ENCODE measurements at places on chromosomes 3 and 15. TPM values are rescaled to one million over a fixed set of nuclear protein-coding genes. Genes with fewer than 3 reads are reported as not detected.

- H3K27me3 ChIP-seq: peaks cover 3% of the 10 kb centered on the region
- H3K4me1 ChIP-seq: peaks cover 10% of the 10 kb centered on the region
- no peaks in the 10 kb centered on the region for H3K36me3 ChIP-seq
- DNase-seq: no peak
- H3K4me3 ChIP-seq: no peak overlapping the region
- no peak overlapping the region for H3K27ac ChIP-seq
Observed at GRCh38 chr15:66650433-66650832, 51.6 kb upstream of the SMAD6 start.

DNA sequence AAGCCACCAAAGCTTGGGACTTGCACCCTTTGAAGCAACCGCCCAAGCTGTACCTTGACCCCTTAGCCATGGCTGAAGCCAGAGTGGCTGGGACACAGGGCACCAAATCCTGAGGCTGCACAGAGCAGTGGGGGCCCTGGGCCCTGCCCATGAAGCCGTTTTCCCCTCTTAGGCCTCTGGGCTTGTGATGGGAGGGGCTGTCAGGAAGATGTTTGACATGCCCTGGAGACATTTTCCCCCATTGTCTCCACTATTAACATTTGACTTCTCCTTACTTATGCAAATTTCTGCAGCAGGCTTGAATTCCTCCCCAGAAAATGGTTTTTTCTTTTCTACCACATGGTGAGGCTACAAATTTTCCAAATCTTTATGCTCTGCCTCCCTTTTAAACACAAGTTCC is 522.2 kb downstream of the EDEM1 start:
- H3K27me3 ChIP-seq: no peaks in the 10 kb centered on the region
- no peaks in the 10 kb centered on the region for H3K4me1 ChIP-seq
- DNase-seq: no peak
- H3K27ac ChIP-seq: no peak overlapping the region
- no peaks in the 10 kb centered on the region for H3K36me3 ChIP-seq

DNA sequence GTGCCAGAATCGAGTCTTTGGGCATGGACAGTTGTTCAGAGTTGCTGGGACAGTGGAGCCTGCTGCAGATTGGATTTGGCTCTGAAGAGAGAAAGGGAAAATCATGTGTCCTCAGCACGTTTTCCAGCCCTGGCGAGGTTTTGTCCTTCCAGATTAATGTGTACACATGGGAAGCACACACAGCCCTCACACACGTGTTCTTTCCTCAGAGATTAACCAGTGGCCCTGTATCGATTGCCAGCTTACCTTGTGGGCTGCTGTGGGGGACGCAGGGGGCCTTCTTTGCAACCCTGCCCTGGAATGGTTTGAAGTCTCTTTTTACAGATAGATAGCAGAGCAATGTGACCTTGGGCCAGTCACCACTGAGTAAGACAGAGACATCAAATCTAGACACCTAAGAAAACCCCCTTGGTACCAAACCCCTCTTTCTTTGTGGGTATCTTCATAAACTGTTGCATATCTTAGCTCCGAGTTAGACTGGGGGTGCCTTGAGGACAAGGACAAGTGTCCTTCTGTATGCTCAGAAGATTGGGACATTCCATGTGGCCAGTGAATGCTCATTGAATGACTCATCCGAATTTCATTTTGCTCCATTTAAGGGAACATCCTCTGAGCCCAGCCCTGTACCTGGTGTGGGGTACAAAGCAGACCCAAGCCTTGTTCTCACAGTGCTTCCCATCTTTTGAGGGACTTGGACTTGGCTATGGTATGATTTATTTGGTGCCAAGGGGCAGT is 48.0 kb downstream of the SMAD6 start:
- peaks cover 33% of the 10 kb centered on the region for H3K4me1 ChIP-seq
- DNase-seq: no peak
- H3K36me3 ChIP-seq: no peaks in the 10 kb centered on the region

NANOGP8 gene
- 0.27 TPM for total RNA-seq

DNA sequence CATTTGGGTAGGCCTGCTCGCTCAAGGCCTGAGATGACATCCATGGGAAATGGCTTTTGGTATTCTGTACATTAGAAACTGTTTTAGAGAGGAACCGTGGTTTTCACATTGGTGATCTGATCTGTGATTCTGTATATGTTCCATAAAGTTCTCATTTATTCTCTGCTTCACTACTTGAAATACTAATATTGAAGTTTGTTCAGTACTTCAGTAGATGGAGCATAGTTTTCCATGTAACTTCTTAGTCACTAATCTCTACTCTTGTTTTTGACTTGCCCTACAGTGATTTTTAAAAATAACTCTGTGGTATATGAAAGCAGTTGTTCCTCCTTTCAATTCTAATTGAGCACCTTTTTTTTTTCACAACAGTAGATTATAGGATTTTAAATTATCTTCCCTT is 66.5 kb downstream of the MBNL1 start:
- no peak overlapping the region for H3K4me3 ChIP-seq
- DNase-seq: no peak
- H3K27ac ChIP-seq: no peak overlapping the region
- H3K27me3 ChIP-seq: no peaks in the 10 kb centered on the region
- H3K36me3 ChIP-seq: no peaks in the 10 kb centered on the region

DNA sequence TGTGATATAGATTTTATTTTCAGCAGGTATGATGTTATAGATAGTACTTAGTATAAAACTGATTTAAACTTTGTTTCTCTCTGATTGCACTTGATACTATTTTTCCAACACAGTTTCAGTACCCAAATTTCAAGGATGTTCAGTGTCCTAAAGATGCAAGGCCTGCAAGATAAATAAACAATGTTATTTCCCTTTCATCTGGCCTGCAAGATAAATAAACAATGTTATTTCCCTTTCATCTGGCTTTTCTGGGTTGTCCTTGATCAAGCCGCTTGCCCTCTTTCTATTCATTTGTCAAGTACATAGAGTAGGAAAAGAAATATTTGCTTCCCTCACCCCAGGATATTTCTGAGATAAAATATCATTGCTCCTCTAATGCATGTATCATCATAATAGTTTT is 571.0 kb downstream of the FGF12 start:
- no peak for DNase-seq
- no peak overlapping the region for H3K4me3 ChIP-seq
- no peaks in the 10 kb centered on the region for H3K4me1 ChIP-seq
- H3K36me3 ChIP-seq: no peaks in the 10 kb centered on the region
- H3K27ac ChIP-seq: no peak overlapping the region

DNA sequence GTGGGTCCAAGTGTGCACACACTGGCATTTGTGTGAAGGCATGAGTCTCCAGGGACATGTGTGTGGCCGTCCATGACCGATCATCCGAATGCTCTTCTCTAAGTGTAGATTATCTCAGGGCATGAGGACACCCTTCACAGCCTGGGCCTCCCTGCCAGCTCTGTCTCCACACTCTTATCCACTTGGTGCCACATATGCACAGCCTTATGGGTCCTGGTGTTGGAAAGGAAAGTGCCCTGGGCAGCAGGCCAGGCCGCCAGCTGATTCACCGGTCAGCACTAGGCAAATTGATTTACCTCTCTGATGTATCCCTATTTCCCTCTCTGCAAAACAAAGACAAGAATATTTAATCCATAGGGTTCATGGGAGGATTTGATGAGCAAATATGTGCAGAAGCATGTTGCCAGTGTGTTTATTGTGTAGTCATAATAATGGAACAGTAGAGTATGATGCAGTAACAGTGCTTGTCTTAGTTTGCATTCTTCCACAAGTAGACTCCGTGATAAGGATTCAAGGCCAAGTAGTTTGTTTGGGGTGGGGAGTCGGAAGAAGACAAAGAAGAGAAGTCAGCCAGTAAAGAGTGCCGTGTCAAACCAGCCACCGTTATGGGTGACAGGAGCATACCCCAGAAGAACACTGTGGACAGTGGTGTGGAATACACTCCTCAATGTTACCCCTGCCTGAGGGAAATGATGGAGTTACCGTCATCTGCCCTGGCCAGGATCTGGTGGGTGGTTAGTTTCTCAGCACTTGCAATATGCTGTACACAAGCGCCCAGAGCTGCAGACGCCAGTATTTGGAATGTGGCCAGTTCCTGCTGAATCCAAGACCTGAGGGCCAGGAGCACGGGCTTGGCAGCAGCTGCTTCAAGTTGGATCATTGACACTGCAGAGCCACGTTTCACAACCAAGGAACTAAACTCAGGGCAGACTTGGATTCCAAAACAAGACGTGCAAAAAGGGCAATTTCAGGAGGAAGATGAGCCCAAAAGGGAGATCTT is 85.1 kb downstream of the MTHFS start:
- H3K4me1 ChIP-seq: peaks cover 18% of the 10 kb centered on the region
- H3K27ac ChIP-seq: no peak overlapping the region
- H3K27me3 ChIP-seq: no peaks in the 10 kb centered on the region
- no peaks in the 10 kb centered on the region for H3K36me3 ChIP-seq
- DNase-seq: peak; percentile 81
- no peak overlapping the region for H3K4me3 ChIP-seq

SCG5 gene
- total RNA-seq: 20.0 TPM

NTRK3 gene
- 3.1 TPM for total RNA-seq

- no peak overlapping the region for H3K4me3 ChIP-seq
- H3K4me1 ChIP-seq: no peaks in the 10 kb centered on the region
- no peaks in the 10 kb centered on the region for H3K27me3 ChIP-seq
- peaks cover 30% of the 10 kb centered on the region for H3K36me3 ChIP-seq
- H3K27ac ChIP-seq: no peak overlapping the region
Observed at GRCh38 chr15:72358650-72359171, 17.1 kb downstream of the HEXA start.

DNA sequence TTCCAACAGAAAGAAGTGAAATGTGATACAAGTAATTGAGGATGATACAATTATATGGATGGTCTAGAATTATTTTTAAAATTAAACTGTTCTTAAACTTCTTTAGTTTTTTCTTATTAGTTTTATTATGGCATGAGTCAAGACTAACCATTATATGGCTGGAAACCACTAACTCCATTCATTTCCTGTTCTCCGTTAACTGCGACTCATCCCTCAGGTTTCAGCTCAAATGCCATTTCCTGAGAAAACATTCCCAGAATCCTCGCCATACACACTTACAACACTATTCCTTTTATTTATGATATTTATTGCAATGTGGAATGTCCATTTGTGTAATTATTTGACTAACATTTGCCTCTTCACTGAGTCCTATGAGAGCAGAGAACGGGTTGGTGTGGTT is 394.1 kb downstream of the SOX2 start:
- no peak overlapping the region for H3K27ac ChIP-seq
- H3K4me1 ChIP-seq: no peaks in the 10 kb centered on the region
- H3K36me3 ChIP-seq: no peaks in the 10 kb centered on the region
- no peak overlapping the region for H3K4me3 ChIP-seq

- peaks cover 92% of the 10 kb centered on the region for H3K36me3 ChIP-seq
- no peak for DNase-seq
- H3K4me1 ChIP-seq: peaks cover 9% of the 10 kb centered on the region
- no peak overlapping the region for H3K27ac ChIP-seq
Observed at GRCh38 chr15:90910441-90911301, 7.6 kb downstream of the MAN2A2 start.

DNA sequence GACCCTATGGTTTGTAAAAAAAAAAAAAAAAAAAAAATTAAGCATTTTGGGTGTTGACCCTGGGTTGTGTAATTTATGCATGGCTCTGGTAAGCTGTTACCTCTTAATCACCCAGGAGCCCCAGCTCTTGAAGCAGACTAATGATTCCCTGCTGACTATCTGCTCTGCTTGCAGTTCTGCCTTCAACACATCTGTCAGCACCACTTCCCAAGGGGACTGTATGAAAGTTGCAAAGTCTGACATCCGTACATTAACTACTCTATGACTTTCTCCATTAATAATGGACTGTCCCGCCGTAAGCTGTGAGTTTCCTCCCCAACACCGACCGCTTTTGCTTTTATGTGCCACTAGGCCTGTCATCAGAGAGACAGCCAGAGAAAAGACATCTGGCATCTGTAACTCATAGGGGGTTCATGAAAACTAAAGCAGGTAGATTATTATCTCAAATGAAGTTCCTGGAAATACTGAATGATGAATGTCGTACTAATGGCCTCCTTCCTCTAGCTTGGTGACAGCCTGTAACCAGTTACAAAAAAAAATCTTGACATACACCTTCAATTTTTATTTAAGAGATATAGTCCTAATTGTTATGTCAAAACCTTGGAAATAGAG is 271.5 kb downstream of the IL5RA start:
- no peak overlapping the region for H3K27ac ChIP-seq
- H3K27me3 ChIP-seq: no peaks in the 10 kb centered on the region
- no peaks in the 10 kb centered on the region for H3K4me1 ChIP-seq
- peak; percentile 55 for DNase-seq
- H3K36me3 ChIP-seq: no peaks in the 10 kb centered on the region

CHRNA5 gene
- total RNA-seq: 0.71 TPM

KLHL40 gene
- 114 TPM for total RNA-seq

NR2E3 gene
- 3.4 TPM for total RNA-seq

GRCh38 chr3:189267981-189268613 is 96.3 kb downstream of the TPRG1 start:
- H3K4me1 ChIP-seq: no peaks in the 10 kb centered on the region
- H3K4me3 ChIP-seq: no peak overlapping the region
- H3K27ac ChIP-seq: no peak overlapping the region
- peak; percentile 65 for DNase-seq
- H3K27me3 ChIP-seq: no peaks in the 10 kb centered on the region

CSPG4 gene
- 76.7 TPM for total RNA-seq

DNA sequence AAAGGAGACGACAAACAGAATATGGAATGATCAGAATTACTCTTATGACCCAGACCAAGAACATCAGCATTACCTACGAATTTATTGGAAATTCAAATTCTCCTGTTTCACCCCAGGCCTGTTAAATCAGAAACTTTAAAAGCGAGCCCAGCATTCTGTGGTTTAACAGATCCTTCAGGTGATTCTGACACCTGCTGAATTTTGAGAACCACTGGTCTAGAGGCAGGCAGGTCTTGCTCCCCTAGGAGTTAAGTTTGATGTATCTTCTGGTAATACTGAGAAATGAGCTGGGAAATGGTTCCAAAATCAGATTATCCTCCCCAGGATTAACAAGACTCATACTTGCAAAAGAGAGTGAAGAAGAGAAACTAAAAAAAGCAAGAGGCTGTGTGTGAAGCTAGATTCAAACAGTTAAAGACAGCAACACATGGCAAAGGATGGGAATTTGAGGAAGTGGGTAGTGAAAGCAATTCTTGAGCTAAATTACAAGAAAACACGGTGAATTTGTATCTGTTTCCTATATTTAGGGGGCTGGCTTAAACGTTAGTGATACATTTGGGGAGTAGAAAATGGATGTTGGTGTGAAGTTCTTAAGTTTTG is 66.0 kb downstream of the FLNB start:
- DNase-seq: peak; percentile 15
- no peaks in the 10 kb centered on the region for H3K27me3 ChIP-seq
- peaks cover 30% of the 10 kb centered on the region for H3K4me1 ChIP-seq
- no peak overlapping the region for H3K4me3 ChIP-seq
- H3K36me3 ChIP-seq: peaks cover 9% of the 10 kb centered on the region

DNA sequence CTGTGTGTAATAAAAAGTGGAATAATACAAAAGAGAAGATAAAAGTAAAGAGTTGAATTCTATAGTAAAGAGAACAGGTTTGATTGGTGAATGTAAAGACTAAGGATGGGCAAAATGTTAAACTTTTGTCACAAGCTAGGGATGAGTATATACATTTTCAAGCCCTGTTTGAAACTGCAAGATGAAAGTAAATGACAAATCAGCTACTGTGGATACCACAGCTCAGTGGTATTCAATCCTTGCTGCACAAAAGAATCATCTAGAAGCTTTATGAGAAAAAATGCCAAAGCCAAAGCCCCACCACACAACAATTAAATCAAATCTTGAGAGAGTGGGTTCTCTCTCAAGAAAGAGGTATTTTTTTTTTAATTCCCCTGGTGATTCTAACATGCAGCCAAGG is 67.7 kb downstream of the VPS13C start:
- H3K36me3 ChIP-seq: no peaks in the 10 kb centered on the region
- H3K27me3 ChIP-seq: no peaks in the 10 kb centered on the region
- no peak overlapping the region for H3K27ac ChIP-seq
- no peak for DNase-seq
- H3K4me1 ChIP-seq: no peaks in the 10 kb centered on the region

GRCh38 chr15:67510597-67511190 is 10.2 kb upstream of the C15orf61 start:
- no peaks in the 10 kb centered on the region for H3K4me1 ChIP-seq
- H3K27ac ChIP-seq: no peak overlapping the region
- H3K36me3 ChIP-seq: peaks cover 17% of the 10 kb centered on the region
- no peak for DNase-seq
